ENCODE measurements at places on chromosomes 7 and 10.

DNA sequence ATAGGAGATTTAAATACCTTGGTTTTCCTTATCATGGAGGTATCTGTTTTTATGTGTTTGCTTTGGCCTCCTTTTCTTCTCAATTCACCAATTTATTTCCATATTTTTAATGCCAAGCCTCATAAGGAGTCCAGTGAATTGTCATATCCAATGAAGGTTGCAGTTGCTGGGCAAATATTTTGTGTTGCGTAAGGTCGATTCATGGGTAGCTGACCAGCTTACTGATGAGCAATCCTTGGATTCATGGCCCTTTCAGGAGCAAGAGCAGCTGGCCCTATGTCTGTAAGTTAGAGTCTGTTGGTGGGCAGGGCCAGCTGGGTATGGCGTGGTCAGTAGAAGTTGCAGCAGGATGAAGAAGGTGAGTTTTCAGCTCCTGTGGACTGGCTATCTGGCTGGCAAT, 182.9 kb downstream of the PFKFB3 start:
- no peak for DNase-seq

DNA sequence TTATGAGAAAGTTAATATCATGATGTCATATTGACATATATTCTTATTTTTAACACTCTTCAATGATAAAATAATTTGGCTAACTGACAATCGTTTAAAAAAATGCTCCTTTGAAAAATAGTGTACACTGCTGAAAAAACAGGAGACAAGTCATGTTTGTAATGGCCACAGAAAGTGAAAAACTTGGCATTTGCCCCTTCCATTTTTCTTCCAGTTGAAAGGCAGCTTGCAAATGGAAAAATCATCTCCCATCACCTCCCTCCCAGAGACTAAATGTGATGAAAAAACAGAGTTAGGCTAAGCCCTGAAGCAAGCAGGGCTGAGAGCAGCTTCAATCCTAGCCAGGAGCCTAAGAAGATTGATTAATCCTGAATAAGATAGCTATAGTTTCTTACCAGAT, 160.4 kb downstream of the SKAP2 start:
- DNase-seq: no peak

DNA sequence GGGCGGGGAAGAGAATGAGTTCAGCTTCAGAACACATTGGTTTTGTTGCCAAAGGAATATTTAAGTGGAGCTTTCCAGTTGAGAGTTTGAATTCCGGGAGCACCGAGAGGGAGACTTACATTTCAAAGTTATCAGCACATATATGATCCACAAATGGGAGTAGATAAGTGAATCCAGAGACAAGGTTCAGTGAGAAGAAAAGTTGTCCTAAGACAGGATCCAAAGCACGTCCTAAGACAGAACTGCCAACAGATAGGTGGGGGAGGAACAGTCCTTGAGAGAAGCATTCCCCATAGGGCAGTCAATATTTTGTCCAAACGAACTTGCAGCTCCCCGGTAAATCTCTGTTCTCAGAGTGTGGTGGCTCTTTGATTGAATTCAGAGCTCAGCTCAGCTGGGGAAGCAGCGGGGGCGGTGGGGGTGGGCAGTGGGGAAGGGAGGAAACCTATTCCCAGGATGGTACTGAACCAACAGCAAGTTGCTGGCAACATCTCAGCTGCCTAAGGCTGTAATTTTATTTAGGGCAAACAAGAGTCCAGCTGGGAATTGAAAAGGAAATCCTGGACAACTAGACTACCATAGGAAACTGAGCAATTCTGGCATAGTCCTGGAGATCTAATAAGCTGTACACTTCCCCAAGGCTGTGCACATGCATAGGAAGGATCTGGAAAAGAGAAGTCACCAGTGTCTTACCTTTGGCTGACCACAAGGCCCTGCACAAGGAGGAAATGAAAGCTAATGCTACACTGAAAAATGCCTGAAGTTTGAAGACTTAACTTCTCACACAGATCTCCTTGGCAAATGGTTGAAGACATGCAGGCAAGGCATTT, 94.2 kb upstream of the CXCL12 start:
- DNase-seq: no peak

- DNase-seq: no peak
These were observed 135.1 kb downstream of the CHRM2 start for GRCh38 chr7:137003566-137003965.

GRCh38 chr7:46695051-46695708, 774.1 kb upstream of the IGFBP3 start:
- no peak for DNase-seq

DNA sequence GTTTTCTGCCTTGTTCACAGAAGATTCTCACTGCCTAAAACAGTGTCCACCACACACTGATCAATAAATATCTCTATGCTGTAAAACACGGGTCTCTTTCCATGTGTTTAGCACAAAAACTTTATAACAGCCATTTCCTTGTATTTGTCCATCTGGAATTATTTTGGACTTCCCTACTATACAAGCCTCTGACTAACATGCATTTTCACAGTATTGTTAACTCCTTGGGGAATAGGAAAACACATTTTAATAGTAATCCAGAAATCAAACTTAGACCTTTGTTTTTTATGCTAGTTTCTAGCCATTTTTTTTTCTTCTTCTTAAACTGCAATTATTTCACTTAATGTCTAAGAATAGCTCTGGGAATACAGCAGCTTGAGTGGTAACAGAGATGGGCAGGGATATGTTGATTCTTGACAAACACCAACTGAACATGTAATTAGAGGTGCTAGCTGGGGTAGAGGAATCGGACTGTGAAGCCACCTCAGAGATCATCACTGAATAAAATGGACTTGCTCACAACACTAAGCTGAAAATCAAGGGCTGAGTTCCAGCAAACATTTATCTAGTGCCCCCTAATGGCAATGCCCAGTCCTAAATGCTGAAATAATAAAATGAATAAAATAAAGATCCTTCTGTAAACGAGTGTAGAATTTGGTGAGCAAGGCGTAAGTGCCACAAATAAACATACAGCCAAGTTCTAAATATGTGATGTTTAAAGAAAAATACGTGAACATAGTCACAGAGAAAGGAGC, 593.1 kb downstream of the SORCS1 start:
- DNase-seq: no peak

- DNase-seq: peak; percentile 33
These were observed 25.2 kb upstream of the OPTN start for GRCh38 chr10:13074563-13075451.

DNA sequence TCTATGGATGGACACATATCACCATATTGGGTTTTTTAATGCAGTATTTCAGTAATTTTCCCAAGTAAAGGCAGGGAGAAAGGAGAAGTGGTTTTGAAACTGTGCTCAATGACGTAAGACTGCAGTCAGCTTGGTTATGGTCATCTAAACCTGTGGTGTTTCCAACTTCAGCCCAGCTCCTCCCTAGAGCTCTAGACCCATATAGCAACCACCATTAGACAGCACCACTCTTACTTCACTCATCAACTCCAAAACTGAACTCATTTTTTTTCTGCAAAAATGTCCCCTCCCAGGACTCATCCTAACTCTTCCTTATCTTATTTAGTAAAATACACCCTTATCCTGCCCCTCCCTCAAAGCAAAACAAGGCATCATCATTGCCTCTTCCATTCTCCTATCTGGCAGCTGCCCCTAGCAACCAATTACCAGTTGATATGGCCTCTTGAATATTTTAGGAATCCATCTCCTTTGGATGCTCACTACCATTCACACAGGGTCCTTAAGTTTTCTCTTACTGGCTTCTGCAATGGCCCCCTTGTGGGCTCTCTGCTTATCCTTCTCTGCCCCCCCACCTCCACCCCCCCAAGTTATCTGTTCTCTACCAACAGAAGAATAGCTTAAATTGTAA, 1.5 kb upstream of the RALA start:
- no peak for DNase-seq

DNA sequence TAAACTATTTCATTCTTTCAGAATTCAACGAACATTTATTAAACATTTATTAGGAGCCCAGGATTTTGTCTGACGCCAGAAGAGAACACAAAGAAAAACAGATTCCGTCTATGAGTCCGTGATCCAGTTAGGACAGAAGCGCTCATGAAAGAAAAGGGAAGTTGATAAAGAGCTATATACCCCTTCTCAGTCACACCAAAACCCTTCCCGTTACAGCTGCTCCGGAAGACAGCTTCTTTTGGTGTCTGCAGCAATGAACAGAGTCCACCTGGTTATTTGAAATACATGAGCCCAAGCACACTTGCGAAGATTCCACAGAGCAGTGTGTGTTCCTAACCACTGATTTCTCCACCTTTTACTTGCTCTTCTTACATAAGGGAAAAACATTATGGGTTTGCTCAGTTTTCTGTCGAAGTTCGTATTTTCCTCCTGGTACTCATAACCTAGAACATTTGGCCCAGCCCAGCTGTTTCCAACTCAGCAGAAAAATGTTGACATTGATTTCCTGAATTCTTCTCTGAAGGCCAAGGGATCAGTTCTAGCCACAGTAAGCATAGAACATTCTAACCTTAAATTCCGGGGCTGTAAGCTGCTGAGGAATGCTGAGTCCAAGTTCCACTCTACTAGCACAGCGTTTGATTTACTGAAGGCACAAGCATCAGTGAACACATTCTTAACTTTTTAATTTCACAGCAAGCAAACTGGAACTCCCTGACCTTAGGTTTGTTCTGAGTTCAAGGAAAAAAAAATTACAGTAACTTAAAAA, 206.5 kb downstream of the SORCS1 start:
- no peak for DNase-seq

DNA sequence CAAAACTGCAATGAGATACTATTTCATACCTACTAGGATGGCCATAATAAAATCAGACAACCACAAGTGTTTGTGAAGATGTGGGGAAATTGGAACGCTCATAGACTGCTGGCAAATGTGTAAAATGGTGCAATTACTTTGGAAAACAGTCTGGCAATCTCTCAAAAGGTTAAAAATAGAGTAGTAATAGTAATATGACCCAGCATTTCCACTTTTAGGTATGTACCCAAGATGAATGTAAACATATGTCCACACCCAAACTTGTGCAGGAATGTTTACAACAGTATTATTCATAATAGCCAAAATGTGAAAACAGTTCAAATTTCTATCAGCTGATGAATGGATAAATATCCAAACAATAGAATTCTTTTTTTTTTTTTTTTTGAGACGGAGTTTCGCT, 731.6 kb upstream of the ANKRD30A start:
- DNase-seq: no peak

- DNase-seq: no peak
These were observed 10.2 kb downstream of the MYL10 start for GRCh38 chr7:101618916-101619315.

GRCh38 chr7:116210345-116211005, at the start of gene TES:
TSS of gene TES (plus strand) at chr7:116210539. CDS start at chr7:116210708, 169 bp downstream.
- no peak for DNase-seq

DNA sequence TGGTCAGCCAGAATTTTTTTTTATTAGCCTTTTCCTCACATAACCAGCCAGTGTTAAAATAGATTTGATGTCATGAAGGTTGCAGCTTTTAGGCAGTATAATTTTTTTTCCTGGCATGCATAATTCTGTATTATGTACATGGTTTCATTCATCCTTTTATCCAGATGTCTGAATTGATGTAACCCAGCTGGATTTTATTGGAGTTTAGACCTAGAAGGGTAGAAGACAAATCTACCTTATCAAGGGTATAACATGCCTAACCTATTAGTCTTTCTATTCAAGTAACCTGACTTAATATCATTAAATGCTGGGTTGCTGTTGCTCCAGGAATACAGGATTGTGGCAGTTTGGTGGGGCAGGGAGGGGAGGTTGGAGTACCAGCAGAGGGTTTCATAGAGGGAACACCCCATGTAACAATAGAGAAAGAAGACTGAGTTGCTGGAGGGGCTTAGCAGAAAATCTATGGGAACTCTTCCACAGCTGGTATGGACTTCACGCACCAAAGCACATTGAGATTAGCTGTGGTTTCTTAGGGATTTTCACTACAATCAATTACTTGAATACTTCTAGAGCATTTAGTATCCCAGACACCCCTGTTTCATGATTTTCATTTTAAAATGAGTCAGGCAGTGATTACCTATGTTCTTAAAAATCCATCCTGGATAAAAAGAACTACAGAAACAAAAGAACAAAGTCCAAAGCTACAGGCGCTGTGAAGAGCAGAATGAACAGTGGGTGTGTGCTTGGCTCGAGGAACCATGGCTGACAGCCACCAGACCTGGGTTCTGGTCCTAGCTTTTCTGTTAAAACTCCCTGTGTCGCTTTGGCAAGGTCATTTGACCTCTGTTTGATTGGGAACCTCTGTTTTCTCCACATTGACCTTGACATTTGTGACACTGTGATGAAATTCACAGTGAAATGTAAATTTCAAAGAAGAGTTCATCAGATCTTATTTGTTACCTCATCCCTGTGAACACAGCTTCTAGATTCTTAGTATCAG, 93.5 kb downstream of the CREM start:
- no peak for DNase-seq

GRCh38 chr7:111933609-111934008, 272.6 kb downstream of the DOCK4 start:
- DNase-seq: no peak

GRCh38 chr7:28498636-28499035, 86.3 kb downstream of the CREB5 start:
- no peak for DNase-seq

DNA sequence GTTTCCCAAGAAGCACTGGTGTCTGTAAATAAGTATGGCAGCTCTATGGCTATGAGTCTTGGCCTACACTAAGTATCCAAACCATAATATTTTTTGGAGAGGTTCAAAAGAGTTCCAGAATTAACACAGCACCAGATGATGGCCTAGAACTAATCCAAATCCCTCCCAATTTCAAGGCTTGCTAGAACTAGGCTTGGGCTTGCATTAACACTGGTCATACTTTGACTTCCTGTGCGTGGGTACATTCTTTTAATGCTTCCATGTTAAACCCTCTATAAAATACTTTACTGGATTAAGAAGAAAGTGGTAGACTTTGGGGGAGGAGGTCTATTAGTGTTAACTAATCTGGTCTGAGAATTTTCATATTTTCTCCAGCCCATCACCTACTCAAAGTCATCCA, 3.1 kb downstream of the AASS start:
- DNase-seq: no peak

DNA sequence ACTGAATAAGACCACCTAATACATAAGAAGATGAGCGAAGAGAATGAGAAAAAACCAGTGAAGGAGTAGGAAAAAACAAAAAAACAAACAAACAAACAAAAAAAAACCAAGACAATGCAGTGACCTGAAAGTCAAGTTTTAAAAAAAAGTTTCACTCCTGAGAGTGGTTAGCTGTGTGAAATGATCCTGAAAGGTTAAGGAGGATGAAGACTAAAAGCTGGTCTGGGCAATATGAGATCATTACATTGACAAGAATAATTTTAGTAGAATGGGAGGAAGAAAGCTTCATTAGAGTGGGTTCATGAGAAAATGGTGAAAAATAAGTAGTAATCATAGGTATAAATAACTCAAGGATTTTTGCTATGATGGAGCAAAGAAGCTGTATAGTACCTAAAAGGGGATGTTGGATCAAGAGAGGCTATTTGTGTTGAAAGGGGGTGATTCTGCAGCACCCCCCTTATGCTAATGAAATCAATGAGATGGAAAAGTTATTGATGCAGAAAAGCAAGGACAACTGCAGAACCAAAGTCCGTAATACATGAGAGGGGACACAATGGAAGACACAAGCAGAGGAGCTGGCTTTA, 80.2 kb downstream of the KMT2C start:
- DNase-seq: no peak

- DNase-seq: no peak
These were observed 3.1 kb downstream of the VAX1 start for GRCh38 chr10:117135026-117135372.

GRCh38 chr10:10959666-10960065, 58.0 kb upstream of the CELF2 start:
- DNase-seq: no peak

- DNase-seq: no peak
These were observed 20.7 kb downstream of the NT5C3A start for GRCh38 chr7:33041631-33042428.

- no peak for DNase-seq
These were observed 46.4 kb upstream of the FIGNL1 start for GRCh38 chr7:50496569-50496968.

All from cerebellar nuclear complex (tissue), 1 donor.